ENCODE measurements at places on chromosomes 5 and 9.

DNA sequence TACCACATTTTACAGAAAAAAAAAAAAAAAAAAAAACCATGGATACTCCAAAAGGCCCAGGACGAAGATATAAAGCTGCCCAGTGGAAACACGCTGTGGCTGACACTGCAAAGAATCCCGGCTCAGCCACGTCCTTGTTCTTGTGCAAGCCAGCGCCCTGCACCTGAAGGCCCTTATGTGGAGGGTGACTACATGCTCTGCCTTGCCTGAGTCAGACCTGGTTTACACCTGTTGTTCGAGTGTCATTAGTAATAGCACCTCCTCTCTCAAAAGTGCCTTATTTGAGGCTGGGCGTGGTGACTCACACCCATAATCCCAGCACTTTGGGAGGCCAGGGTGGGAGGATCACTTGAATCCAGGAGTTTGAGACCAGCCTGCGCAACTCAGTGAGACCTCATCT, 54.3 kb upstream of the ZSWIM6 start:
- no peak for DNase-seq

DNA sequence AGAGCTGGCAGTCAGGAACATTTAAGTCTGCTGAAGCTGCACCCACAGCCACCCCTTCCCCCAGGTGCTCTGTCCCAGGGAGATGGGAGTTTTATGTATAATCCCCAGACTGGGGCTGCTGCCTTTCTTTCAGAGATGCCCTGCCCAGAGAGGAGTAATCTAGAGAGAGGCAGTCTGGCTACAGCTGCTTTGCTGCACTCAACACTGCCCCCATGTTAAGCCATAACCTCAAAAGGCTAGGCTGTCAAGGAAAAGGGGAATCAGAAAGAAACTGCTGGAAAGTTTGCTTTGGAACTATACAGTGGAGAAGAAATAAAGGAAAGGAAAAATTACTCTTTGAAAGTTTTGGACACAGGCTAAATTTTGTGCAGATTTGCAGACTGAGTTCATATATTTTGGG, 127.2 kb downstream of the MACIR start:
- DNase-seq: no peak

DNA sequence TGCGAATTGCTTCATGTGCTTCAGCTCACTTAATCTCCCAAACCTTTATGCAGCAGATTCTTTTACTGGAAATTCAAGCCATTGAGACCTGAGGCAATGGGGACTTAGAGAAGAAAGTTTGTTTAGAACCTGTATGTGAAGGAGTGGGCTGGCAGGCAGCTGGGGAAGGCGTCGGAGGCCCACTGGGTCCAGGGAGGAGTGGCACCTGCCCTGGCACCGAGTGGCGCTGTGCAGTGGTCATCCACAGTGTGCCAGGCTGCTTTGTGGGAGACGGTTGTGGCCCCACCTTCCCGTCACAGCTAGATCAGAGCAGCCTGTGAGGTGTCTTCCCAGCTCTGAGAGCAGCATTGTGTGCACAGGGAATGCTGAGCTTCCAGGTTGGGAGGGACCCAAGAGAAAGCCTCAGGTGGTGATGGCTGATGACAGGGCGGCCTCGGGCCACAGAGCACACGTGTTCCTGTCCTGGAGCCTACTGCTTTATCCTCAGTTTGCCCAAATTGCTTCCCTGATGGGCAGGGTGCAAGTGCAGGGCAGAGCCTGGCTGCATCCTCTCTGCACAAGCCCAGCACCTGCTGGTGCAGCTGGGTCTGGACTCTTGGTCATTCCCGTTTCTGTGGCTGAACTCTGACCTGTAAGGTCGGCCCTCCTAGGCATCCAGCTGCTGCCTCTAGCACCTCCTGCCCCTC, 175.2 kb downstream of the CACNA1B start:
- DNase-seq: no peak

DNA sequence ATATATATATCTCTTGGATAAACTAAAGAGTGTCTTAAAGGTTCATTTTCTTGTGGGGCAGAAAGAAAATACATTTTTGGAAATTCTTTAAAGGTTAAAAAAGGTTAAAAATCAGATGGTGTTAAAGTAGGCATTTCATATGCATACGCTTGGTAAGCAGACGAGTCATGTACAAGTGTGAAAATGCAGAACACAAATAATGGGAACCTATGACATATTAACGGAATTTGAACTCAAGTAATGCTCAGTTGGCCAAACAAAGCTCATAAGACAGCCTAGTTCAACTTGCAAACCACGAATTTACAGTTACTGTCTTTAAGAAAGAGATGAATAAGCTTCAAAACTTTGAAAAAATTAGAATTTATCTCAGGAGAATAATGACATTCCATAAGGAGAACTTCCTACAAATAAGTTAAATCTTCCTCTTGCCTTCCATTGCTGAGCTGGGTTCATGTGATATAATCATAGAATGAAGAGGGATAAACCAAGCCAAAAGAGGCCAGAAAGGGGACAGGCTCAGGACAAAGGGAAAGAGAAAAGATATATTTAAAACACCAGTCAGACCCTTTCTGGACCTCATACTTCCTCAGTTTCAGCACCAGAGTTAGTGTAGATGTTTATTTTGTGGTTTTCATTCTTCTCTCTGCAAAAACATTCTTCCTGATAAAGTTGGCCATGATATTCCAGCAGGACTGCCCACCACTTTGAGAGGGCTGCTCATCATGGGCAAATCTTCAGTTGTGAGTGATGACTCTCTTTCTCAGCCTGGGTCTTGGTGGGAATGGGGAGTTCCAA, 256.7 kb upstream of the CD180 start:
- no peak for DNase-seq

- DNase-seq: no peak
These were observed 103.5 kb downstream of the GCNT1 start for GRCh38 chr9:76562511-76562911.

GRCh38 chr9:134722120-134722701, 80.6 kb downstream of the COL5A1 start:
- no peak for DNase-seq

- no peak for DNase-seq
These were observed 70.5 kb downstream of the PIK3R1 start for GRCh38 chr5:68285851-68286611.

DNA sequence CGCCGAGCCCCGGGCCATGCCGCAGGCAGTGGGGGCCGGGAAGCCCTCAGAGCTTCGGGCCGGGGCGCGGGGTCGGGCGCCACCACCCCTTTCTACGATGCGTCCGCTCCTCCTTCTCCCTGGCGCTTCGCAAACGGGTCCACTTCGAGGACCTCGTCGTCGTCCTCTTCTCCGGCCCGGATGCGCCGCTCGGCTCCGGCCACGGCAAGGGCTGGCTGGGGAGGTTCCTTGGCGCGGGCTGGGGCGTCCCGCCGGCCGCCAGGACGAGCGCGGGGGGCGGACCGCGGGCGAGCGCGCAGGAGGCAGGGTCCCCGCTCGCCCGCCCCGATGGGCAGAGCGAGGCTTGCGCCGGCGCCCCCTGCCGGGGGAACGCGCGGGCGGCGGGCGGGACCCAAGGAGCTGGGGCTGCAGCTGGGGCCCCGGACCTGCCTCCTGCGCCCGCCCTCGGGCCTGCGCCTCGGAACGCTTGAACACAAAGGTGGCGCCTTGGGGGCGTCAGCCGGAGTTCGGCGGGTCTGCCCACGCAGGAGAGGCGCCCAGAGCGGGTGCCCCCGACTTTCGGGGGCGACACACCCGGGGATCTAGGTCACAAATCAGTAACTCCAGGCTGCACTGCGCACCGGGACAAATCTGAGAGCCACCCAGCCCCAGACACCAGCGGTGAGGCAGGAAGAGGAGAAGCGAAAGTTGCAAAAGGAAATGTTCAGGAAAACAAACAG, at the start of gene ROR2:
Gene ROR2, minus strand, starts transcription at position 283 of the 719 bp plus-strand sequence.
- no peak for DNase-seq

DNA sequence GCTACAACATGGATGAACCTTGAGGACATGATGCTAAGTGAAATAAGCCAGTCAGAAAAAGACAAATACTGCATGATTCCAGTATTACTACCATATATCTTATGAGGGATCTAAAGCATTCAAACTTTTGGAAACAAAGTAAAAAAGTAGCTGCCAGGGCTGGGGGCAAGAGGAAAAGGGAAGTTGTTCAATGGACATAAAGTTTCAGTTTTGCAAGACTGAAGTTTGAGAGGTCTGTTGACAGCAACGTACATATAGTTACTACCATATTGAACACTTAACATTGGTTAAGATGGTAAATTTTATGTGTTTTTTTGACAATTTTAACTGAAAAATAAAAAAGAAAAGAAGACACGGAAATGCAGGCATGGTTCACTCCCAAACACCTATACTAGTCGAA, 77.6 kb downstream of the MAPKAP1 start:
- no peak for DNase-seq

- DNase-seq: no peak
These were observed 122.3 kb downstream of the CMYA5 start for GRCh38 chr5:79811904-79812303.

- no peak for DNase-seq
These were observed 493.1 kb downstream of the ZNF608 start for GRCh38 chr5:124253203-124253810.

GRCh38 chr9:98488571-98489312, 220.0 kb downstream of the GABBR2 start:
- DNase-seq: no peak

GRCh38 chr5:94544031-94544650, 74.3 kb downstream of the KIAA0825 start:
- no peak for DNase-seq

All from stimulated activated CD4-positive, alpha-beta T cell treated with anti-CD3 and anti-CD28 coated beads, Interleukin-1b, Interleukin-23, amount 100 ng/mL, for 1 hour (primary cell).